Testis (tissue), 5 donors: ENCODE measurements at places on chromosomes 1 and 21.

DNA sequence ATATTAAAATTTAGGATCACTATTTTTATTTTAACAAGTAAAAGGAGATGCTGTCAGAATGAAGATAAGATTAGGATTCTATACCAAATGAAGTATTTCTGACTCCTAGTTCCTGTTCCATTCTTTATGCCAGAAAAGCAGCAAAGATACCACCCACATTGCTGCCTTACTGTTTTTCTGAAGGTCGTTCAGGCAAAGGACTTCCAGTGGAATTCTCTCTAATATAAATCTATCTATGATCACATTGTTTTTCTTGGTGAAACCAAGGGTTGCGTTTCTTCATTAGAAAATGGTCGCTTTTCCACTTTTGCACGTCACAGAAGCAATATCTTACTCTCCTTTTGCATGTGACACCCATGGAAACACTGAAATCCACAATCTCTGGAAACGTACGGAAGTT is 594.8 kb upstream of the ADGRL2 start:
- no peak for DNase-seq
- no peak overlapping the region for H3K4me3 ChIP-seq
- H3K4me1 ChIP-seq: peaks cover 5% of the 10 kb centered on the region
- H3K36me3 ChIP-seq: no peaks in the 10 kb centered on the region
- H3K27ac ChIP-seq: no peak overlapping the region
- no peaks in the 10 kb centered on the region for H3K27me3 ChIP-seq

GRCh38 chr21:33685613-33686197 is 43.4 kb downstream of the ITSN1 start:
- no peaks in the 10 kb centered on the region for H3K27me3 ChIP-seq
- H3K4me3 ChIP-seq: no peak overlapping the region
- H3K36me3 ChIP-seq: no peaks in the 10 kb centered on the region
- H3K4me1 ChIP-seq: peaks cover 14% of the 10 kb centered on the region
- DNase-seq: no peak

DNA sequence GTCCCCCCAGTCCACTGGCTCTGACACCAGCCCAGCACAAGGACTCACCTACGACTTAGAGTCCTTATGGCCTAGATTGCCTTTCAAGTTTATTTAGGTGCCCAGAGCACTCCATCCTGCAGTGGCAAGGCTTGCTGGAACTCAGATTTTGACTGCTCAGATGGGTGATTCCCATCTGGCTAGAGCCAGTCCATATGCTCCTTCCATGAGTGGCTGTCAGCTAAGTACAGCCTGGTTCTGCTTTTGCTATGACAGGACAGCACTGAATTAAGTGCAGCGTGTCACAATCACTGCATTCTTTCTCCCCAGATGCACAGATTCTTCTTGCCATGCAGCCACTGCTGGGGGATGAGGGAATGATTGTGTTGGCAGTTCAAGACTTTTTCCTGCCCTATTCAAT is 43.8 kb downstream of the GPR52 start:
- H3K4me3 ChIP-seq: no peak overlapping the region
- H3K4me1 ChIP-seq: no peaks in the 10 kb centered on the region
- no peaks in the 10 kb centered on the region for H3K36me3 ChIP-seq
- DNase-seq: no peak

- H3K4me1 ChIP-seq: peaks cover 22% of the 10 kb centered on the region
- DNase-seq: peak; percentile 36
- no peak overlapping the region for H3K4me3 ChIP-seq
Observed at GRCh38 chr1:229430761-229431283, 3.1 kb downstream of the ACTA1 start.

DNA sequence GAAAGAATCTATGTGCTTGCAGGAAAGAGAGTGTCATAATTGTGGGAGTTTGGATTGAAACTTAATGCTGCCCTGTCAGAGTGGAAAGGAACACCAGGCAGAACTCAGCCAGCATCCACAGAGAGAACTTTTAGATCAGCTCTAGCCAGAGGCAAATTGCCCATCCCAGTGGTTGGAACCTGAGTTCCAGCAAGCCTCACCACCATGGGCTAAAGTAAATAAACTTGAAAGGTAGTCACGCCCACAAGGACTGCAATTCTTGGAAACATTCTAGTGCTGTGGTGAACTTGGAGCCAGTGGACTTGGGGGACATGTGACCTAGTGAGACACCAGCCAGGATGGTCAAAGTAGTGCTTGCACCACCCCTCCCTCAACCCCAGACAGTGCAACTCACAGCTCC is 571.6 kb downstream of the LRRIQ3 start:
- no peak overlapping the region for H3K27ac ChIP-seq
- no peak for DNase-seq
- no peaks in the 10 kb centered on the region for H3K4me1 ChIP-seq

DNA sequence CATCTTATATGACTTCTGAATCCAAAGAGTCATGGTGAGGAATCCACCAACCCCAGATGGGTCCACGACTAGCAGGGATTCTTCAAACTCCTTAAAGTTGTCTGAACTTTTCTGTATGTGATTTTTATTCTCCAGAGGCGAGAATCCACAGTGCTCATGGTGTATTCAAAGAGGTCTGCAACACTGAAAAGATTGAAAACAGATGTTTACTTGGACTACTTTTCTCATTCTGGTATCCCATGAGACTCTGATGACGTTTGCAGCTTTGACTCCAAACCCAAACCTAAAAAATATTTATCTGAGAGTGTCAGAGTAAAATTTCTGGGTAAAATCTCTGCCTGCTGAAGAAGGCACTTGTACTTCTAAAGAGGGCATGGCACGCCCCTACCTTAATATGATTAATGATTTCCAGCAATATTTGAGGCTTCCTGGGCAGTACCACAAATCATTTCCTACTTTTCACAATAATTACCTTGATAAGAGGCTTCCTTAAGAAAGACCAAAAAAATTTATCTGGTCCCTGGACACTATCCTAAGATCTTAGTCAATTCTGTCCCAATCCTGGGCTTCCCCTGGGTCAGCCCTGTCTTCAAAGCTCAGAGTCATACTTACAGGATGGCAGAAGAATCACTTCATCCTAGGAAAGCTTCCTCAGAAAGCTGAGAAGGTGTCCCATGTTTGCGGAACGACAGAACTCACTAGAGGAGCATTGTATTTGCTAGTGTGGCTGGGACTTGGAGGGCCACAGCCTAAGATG is 76.5 kb upstream of the MAP10 start:
- no peak overlapping the region for H3K4me3 ChIP-seq
- no peaks in the 10 kb centered on the region for H3K4me1 ChIP-seq
- no peaks in the 10 kb centered on the region for H3K36me3 ChIP-seq
- no peak overlapping the region for H3K27ac ChIP-seq
- no peaks in the 10 kb centered on the region for H3K27me3 ChIP-seq
- DNase-seq: no peak

DNA sequence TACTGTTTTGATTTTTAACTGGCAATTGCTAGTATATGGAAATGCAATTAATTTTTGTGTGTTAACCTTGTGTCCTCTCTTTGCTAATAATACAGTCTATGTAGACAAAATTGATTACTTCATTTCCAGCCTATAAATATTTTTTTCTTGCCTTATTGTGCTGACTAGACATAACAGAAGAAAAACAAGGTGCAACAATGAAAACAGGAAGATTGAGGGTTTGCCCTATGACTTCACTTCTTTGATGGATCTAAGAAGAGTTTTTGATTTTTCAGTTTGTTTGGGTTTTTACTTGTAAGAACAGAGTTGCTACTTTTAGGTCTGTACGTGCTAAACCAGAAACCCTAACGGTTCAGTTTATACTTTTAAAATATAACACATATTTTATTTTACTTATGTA is 8.5 kb upstream of the CNIH4 start:
- no peaks in the 10 kb centered on the region for H3K36me3 ChIP-seq
- H3K27me3 ChIP-seq: no peaks in the 10 kb centered on the region
- no peaks in the 10 kb centered on the region for H3K4me1 ChIP-seq
- H3K4me3 ChIP-seq: no peak overlapping the region

DNA sequence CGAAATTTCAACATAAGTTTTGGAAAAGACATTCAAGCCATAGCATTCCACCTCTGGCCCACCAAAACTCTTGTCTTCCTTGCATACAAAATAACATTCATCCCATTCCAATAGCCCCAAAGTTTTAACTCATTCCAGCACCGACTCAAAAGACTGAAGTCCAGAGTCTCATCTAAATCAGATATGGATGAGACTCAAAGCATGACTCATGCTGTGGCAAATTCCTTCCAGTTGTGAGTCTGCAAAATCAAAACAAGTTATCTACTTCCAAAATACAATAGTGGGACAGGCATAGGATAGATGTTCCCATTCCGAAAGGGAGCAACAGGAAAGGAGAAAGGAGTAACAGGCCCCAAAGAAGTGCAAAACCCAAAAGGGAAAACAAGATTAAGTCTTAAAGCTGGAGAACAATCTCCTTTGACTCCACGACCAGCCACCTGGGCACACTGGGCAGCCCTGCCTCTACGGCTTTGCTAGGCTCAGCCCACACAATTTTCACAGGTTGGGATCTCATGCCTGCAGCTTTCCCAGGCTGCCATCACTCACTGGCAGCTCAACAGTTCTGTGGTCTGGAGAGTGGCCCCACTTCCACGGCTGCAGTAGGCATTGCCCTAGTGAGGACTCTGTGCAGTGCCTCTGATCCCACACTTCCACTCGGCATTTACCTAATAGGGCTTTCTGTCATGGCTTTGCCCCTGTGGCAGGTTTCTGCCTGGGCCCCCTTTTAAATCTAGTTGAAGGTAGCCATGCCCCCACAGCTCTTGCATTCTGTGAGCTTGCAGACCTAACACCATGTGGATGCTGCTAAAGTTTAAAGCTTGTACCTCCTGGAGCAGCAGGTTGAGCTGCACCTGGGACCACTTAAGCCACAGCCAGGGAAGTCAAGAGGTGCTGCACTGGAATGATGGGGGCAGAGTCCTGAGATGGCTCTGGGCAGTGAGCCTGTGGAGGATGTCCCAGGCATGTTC is 51.0 kb downstream of the RUNX3 start:
- H3K27ac ChIP-seq: no peak overlapping the region
- no peak overlapping the region for H3K4me3 ChIP-seq
- no peaks in the 10 kb centered on the region for H3K27me3 ChIP-seq
- H3K4me1 ChIP-seq: no peaks in the 10 kb centered on the region
- no peak for DNase-seq

GRCh38 chr1:93567255-93567918 is 114.2 kb downstream of the BCAR3 start:
- peak overlapping the region; percentile 78 for H3K27ac ChIP-seq
- H3K4me3 ChIP-seq: no peak overlapping the region
- H3K27me3 ChIP-seq: no peaks in the 10 kb centered on the region
- H3K4me1 ChIP-seq: peaks cover 2% of the 10 kb centered on the region
- peak; percentile 88 for DNase-seq
